ENCODE measurements at places on chromosomes 3 and 15.
A peak's percentile ranks its signal among the peaks of the same experiment; 100 is the strongest.

GRCh38 chr3:194306109-194306686 is 44.9 kb downstream of the CPN2 start:
- DNase-seq, result peak; percentile 50

GRCh38 chr3:111859061-111859973 is at the start of gene PHLDB2:
Gene PHLDB2, plus strand, starts transcription at chr3:111859265. Its CDS starts 24,813 bp downstream, at chr3:111884078.
- peak; percentile 95 for DNase-seq

DNA sequence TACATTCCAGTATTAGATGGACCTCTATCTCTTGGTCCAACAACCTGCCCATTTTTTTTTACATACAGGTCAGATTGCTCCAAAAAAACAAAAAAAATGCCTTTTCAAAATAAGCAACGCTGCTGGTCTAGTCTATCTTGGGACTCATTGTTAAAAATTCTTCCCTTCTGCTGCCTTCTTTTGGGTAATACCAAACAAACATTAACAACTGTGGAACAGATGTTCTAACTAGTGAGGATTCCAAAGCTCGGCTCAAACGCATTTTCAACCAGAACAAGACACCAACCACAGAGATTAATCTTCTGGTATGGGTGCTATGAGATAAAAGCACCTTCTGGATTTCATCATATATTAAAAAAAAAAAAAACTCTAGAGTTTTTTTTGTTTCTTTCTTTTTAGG is 24.7 kb downstream of the ARHGAP31 start:
- no peak for DNase-seq

GRCh38 chr3:51684971-51685751 is 14.1 kb downstream of the TEX264 start:
- no peak for DNase-seq

Measured in right kidney (tissue), 9 donors.